Pancreas (tissue), 10 donors: ENCODE measurements at places on chromosomes 3 and 15. TPM values are rescaled to one million over a fixed set of nuclear protein-coding genes. Genes with fewer than 3 reads are reported as not detected.

DNA sequence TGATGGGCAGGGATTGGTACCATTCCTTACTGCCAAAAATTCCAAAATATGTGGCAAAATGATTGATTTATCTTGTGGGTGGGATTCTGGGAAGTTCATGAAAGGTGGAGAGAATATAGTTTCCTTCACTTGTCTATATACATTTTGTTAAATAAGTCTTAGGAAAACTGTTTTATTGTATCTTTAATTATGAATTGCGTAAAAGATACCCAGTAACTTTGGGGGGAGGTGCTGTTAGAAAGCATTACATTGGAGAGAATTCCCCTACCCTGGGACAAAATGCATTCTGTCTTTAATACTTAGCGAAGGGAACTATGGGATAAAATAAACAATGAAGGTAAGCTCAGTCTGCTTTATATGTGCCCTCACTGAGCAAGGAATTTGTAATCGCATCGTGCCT is 4.6 kb downstream of the SETD5 start:
- no peaks in the 10 kb centered on the region for H3K36me3 ChIP-seq
- no peak for DNase-seq
- no peak overlapping the region for H3K4me3 ChIP-seq
- H3K27ac ChIP-seq = peak overlapping the region; percentile 9
- peaks cover 48% of the 10 kb centered on the region for H3K4me1 ChIP-seq

- H3K36me3 ChIP-seq = no peaks in the 10 kb centered on the region
- no peak overlapping the region for H3K27ac ChIP-seq
- H3K4me3 ChIP-seq = no peak overlapping the region
- H3K27me3 ChIP-seq = no peaks in the 10 kb centered on the region
- no peak for DNase-seq
Observed at GRCh38 chr3:197420115-197420514, 121.7 kb upstream of the DLG1 start.

GRCh38 chr3:152319256-152319655 is 50.5 kb downstream of the MBNL1 start:
- no peak for DNase-seq
- peaks cover 68% of the 10 kb centered on the region for H3K4me1 ChIP-seq
- no peak overlapping the region for H3K27ac ChIP-seq
- no peaks in the 10 kb centered on the region for H3K36me3 ChIP-seq
- H3K27me3 ChIP-seq = no peaks in the 10 kb centered on the region

The ZNF619 gene
- 3.3 TPM for total RNA-seq

The CADM2 gene
- 4.6 TPM for total RNA-seq

The SV2B gene
- total RNA-seq = 3.6 TPM
